NCI-H2081 treated with DMSO at 0.1 percent for 48 hours (cell line): ENCODE measurements at places on chromosomes 1 and 21.

DNA sequence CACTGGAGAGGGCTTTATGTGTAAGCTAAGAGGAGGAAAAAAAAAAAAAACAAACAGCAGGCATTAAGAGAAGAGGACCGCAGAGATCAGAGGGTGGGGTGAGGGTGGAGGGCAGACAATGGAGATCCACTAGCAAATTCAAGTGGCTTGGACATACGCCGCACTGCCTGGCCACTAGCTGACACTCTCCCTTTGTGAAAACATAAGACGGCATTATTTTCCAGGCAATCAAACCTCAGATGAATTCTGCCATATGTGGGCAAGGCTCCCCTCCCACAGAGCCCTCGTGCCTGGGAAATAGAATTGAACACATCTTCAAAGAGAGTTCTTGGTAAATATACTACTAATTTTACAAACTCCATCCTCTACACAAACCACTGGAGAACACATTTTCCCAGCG, 53.6 kb downstream of the ERG start:
- DNase-seq = no peak

DNA sequence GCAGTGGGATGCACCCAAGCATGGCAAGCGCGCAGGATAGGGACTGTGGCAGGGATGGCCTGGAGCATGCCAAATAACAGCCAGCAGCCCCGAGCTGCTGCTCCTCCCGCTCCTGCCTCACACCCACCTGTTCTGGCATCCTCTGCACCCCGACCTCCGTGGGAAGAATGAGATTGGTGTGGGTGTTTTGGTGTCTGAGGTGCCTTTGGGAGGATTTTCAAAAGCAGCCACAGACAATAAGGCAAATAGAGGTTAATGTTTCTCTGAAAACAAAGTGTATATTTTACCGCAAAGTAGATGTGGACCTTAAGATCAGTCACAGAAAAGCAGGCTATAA, 35.5 kb downstream of the IGFN1 start:
- DNase-seq = no peak

- no peak for DNase-seq
Observed at GRCh38 chr1:11245248-11245647, 17.1 kb downstream of the MTOR start.

- DNase-seq = no peak
Observed at GRCh38 chr1:107342316-107342715, 201.5 kb downstream of the NTNG1 start.

DNA sequence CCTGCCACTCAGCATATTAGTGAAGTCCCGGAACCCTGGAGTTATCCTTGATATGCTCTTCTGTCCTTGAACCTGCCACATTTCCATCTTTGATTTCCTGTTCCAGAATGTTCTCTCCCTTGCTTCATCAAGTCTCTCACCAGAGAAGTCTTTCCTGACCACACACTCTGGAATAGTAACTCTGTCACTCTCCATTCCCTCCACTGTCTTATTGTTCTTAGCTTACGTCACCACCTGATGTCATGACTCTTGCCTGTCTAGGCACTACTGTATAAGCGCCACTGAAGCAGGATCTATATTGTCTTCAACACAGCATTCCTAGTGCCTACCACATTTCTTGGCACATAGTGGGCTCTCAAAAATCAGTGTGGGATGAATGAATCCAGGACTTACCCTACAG, 65.4 kb upstream of the SMYD2 start:
- DNase-seq = no peak

DNA sequence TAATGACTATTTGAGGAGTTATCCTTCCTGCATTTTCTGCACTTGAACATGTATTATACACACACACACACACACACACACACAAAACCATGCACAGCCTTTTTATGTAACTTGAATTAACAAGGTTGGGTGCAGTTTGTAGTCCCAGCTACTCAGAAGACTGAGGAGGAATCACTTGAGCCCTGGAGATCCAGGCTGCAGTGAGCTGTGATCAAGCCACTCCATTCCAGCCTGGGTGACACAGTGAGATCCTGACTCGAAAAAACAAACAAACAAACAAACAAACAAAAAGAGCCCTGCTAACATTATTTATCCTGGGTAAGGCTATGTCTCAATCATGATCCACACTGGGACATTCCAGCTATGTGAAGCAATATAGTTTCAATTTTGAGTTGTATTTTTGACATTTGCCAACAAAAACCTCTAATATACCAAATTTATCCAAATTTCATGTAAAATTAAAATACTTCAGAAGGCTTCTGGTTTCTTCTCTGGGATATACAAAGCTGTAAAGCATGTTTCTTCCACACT, 156.8 kb downstream of the NTPCR start:
- no peak for DNase-seq

DNA sequence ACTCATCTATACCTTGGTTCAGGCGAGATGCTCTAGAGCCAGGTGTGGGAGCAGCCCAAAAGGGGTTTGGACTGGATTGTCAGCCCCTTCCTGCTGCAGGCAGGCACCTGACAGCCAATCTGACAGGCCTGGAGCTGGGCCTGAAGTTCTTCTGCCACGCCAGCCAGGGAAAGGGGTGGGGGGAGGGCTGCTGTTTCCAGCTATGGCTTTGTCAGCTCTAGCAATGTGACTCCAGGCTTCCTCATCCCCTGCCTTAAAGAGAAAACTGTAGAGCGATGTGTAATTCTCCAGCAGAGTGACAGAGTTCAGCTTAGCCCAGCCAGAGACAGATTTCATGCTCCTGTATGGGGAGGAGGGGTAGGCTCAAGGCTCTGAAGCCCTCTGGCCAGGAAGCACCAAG, 30.3 kb downstream of the WNT4 start:
- DNase-seq = no peak

- no peak for DNase-seq
Observed at GRCh38 chr21:33202464-33203363, 27.0 kb upstream of the IFNAR2 start.

DNA sequence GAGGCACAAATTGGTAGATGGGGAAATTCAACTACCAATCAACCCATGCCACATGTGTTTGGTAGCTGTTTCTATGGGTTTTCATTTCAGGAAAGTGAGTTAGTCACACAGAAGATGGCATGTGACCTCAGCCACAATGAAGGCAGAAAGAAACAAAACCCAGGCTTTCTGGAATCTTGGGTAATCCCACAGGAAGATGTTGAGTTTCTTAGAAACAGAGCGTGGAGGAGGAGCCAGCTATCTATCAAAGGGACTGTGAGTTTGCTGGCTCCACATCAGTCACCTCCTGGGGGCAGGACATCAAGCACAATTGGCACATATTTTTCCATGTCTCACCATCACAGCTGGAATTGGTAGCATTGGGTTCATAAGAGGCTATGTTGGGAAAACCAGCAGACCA, 188.9 kb upstream of the PLXNA2 start:
- DNase-seq = no peak

DNA sequence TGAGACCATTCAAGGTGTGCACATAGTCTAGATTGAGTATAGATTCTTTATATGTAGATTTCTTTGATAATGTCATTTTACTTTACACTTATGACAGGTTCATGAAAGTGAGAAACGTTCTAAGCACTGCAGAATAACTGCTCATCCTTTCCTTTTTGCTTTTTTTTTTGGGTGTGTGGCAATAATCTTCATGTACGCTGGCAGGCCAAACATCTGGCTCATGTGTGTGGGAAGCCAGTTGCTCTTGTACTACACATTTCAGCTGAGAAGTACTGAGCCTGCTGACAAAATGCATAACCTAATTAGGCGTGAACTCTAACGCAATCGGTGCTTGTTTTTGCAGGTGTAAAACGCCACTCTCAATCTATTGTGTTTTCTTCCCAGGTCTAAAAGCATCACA, 350.8 kb upstream of the KAZN start:
- no peak for DNase-seq

- no peak for DNase-seq
Observed at GRCh38 chr1:105072446-105072845, 1322.7 kb downstream of the AMY1C start.
